ENCODE measurements at places on chromosomes 5 and 9.

- DNase-seq: no peak
Measured at GRCh38 chr5:169071-169727, 22.1 kb upstream of the LRRC14B start.

GRCh38 chr9:136668983-136669790, 6.5 kb downstream of the EGFL7 start:
- DNase-seq: no peak

- no peak for DNase-seq
Measured at GRCh38 chr5:91443761-91444467, 60.8 kb upstream of the ARRDC3 start.

DNA sequence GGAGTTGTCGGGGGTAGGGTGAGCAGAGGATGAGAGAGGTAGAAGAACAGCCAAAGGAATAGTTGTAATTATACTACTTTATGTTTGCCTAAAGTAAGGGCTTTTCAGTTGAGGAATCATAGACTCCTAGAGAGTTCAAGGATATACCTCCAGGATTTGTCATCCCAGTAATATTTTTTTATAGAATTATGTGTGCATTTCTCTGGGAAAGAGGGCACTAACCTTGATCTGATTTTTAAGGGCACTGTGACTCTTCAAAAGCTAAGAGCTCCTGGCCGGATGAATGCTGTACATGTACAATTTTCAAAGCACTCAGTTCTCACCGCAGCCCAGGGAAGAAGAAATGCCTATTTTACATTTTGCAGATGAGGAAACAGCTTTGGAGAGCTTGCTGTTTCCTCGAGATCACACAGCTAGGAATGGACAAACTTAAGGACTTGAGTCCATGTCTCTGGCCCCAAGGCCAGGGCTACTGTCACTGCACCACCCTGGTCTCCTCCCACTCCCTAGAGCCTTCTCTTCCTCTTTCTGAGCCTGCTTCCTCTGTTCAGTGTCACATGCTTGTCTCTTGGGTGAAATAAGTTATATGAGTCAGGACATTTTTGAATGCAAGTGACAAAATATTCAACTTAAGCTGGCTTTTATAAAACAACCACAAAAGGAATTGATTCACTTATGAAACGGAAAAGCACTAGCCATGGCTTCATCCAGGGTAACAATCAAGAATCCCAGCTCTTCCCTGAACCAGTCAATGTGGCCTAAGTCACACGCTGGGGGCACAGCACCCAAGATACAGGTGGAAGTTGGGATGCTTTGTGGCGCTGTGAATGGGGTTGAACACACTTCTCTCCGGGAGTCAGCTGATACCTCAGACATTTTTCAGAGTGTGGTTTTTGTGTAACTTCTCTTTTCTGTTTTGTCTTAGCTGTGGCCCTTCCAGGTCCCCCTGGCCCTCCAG, 45.7 kb upstream of the TGFBR1 start:
- DNase-seq: no peak

GRCh38 chr5:111859533-111860270, 102.7 kb upstream of the NREP start:
- DNase-seq: no peak

DNA sequence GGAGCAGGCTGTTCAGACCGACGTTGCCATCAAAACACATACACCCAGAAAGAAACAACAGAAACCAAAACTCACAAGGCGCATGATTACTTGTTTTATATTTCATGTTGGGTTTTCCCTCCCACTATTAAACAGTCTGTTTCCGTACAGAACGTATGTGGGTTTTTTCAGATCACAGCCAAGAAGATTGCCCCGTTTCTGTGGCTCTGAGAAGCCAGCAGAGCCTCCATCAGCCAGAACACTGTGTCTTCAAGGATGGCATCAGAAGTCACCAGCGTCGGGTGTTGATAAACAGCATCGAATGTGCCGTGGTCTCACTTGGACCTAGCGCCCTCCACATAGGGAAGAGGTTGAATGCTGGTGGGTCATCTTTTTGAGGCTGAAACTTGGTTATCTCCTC, 42.8 kb downstream of the FAM78A start:
- DNase-seq: no peak

GRCh38 chr9:117116084-117116483, 298.8 kb downstream of the ASTN2 start:
- DNase-seq: no peak

DNA sequence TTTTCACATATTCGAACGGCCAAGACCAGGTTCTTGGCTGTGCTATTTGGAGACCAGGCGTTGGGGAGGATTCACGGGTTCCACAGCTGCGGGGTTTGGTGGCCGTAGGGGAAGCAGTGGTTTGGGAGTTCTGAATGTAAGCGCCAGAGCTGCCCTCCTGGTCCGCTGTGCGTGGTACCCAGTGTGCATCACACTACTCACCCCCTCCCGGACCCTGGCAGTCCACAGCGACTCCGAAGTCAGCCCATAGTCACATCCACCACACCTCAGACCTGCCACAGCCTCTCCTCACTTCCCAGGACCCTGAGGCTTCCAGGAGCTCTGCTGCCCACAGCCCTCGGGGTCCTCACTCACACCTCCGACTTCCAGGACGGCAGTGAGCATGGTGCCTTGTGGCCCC, 26.8 kb downstream of the AMBP start:
- no peak for DNase-seq

DNA sequence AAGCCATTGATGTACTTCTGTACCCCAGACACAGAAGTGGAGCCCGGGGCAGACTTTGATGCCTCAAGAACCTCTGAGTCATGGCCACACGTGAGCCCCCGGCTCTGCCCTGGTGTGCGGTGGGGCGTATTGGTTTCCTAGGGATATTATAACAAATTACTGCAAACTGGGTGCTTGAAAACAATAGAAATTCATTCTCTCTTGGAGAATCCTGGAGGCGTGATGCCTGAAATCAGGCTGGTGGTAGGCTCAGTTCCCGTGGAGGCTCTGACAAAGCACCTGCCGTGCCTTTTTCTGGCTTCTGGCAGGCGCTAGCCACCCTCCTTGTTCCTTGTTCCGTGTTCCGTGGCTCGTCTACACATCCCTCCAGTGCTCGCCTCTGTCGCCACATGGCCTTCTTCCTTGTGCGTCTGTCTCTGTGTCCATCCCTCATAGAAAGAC, 24.2 kb downstream of the NEK6 start:
- no peak for DNase-seq

GRCh38 chr5:158223054-158223600, 364.2 kb upstream of the CLINT1 start:
- DNase-seq: no peak

DNA sequence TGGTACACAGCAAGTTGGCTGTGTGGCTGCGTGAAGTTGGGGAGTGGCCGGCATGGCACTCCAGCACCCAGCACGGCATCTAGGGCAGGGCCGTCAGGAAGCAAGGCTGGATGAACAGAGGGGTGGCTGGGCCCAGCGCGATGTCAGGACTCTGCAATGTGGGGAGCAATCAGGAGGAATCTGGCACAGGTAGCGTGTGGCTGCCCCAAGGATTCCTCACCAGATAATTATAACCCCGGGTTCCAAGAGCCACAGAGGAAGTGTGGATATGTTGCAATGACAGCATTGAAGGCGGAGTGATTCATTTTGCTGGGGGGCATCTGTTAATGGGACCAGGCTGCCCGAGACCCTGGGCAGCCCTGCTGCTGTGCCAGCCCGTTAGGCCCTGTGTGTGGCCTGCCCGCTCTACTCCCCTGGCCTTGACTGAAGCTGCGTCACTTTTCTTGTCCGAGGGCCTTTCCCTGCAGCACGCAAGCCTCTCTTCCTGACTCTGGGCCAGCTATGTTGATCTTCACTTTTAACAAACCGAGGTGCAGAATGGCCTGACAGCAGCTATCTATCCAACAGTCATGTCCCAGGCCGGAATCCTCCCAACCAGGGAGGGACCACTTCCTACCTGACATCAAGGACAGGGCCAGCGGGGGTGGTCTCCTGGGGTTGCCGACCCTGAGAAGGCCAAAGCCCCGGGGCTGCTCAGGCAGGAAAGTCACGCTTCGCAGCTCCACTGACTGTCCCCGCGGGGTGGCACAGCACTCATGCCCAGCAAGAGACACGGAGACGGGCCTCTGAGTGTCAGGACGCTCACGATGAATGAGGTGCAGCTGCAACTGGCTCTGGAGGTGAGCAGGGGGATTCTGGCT, 118.0 kb upstream of the PHYKPL start:
- DNase-seq: no peak

DNA sequence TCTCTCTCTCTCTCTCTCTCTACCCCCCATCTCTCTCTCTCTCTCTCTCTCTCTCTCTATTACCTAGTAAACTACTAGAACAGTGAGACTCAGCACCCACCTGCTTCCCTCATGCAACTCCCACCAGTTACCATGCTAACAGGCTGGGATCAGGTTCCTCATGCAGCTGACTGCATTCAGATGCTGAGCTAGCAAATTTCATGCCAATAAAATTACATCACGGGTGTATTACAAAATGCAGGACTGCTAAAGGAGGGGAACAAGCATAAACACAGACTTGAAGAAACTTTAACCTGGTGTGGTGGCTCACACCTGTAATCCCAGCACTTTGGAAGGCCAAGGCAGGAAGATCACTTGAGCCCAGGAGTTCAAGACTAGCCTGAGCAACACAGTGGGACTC, 76.0 kb downstream of the CEMIP2 start:
- DNase-seq: no peak

- no peak for DNase-seq
Measured at GRCh38 chr9:37229882-37230482, 109.6 kb downstream of the ZCCHC7 start.

GRCh38 chr9:121491111-121491510, 8.5 kb downstream of the GGTA1 start:
- DNase-seq: no peak

DNA sequence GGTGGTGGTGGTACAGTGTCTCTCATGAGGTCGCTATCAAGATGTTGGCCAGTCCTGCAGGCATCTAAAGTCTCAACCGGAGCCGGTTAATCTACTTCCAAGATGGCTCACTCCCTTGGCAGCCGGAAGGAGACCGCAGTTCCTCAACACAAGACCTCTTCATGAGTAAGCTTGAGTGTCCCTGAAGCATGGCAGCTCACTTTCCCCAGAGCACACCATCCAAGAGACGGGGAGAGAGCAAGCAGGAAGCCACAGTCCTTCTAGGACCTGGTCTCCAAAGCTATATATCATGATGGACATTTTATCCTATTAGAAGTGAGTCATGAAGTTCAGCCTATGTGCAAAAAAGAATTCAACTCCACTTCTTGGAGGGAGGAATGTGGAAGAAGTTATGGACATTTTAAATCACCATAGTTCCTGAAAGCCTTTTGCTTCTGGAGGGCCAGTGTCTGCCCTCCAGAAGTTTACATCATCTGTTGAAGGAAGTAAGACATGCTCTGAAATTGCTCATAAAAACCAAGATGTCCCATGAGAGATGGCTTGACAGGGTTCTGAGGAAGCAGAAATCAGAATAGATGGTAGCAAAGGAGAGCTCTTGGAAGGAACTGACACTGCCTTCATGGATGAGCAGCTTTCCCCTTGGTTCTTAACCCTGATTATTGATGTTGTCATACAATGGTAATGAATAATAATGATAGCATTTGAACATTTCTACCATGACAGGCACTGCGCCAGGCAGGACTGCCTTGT, 21.3 kb downstream of the GALNT10 start:
- DNase-seq: no peak

DNA sequence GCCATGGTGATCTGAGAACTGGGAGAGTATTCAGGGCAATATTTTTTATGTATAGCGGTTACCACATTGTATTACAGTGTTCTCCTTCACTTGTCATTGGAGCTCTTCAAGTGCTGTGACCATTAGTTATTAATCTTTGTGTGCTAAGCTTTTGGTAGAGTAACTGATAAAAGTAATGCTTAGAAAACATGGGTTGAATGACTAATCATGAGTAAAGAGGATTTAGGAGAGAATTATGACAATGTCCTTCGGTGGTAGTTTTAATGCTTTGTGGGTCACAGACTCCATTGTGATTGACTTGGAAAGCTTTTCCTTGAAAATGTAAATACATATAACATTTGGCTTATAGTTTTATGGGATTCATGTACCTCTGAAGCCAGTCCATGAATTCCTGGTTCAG, 21.4 kb downstream of the TGFBR1 start:
- DNase-seq: no peak

GRCh38 chr5:61496860-61497259, 164.8 kb downstream of the ZSWIM6 start:
- no peak for DNase-seq

DNA sequence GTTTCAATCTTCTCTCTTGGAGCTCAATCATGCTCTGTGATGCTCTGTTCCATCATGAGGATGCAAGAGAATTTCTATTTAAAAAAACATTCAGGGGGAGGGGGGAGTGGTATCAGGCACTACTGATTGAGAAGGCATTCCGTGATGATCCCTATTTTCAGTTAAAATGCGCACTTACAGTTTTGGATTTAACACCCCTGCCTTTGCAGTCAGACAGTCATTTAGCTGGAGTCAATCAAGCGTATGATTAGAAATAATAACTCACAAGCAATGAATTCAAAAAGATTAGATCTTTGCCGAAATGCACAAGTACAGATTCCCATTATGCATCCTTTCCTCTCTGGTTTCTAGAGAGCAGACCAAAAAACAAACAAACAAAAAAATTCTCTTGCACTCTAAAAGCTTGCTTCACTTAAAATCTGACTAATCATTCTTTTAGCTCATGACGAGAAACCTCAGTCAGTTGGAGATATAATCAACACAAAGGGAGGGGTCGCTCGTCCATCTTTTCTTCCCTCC, 55.4 kb downstream of the EFNA5 start:
- DNase-seq: no peak

- DNase-seq: no peak
Measured at GRCh38 chr5:137837491-137838394, 29.9 kb upstream of the MYOT start.

DNA sequence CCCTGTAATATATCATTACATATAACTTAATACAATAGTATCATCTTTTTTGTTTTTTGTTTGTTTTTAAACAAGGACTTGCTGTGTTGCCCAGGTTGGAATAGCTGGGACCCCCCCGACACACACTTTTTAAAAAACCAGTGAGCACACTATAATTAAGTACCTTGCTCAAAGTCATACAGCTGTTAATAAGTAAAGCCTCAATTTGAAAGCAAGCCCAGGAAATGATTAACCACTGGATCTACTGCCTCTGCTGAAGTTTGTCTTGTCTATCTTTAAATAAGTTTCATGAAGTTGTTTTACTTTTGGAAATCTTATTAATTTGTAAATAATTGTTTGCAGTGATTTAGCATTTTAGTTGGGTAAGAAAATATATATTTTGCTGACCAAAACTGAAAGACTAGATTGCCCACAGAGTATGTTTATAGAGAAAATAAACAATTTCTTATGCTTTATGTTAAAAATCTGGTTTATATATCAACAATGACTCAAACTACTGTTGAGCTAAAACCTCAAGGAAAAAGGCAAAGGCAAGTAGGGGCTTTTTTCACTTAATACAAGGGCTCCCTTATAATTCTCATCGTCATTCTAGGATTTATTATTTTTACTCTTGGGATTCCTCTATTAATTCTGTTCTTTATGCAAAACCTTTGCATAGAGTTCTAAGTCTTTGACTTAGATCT, 5.8 kb upstream of the CARNMT1 start:
- no peak for DNase-seq

GRCh38 chr5:15065091-15065490, 193.5 kb upstream of the ANKH start:
- DNase-seq: no peak

All from CD4-positive, CD25-positive, alpha-beta regulatory T cell (primary cell).